ENCODE measurements at places on chromosomes 2 and 18. TPM values are rescaled to one million over a fixed set of nuclear protein-coding genes. Genes with fewer than 3 reads are reported as not detected.

The VSNL1 gene
- total RNA-seq, result 8.7 TPM

The RNF144A gene
- total RNA-seq, result 1.7 TPM

The TMEM247 gene
- total RNA-seq, result not detected

The DAW1 gene
- 0.64 TPM for total RNA-seq

The UGT1A6 gene
- 23.2 TPM for total RNA-seq

The SCTR gene
- total RNA-seq, result not detected

The SERPINB12 gene
- 0.48 TPM for total RNA-seq

The CKAP2L gene
- 0.48 TPM for total RNA-seq

The TMEM131 gene
- 19.8 TPM for total RNA-seq

The KIF5C gene
- total RNA-seq, result not detected

The RAX gene
- not detected for total RNA-seq

The G6PC2 gene
- not detected for total RNA-seq

The ANKRD44 gene
- 0.64 TPM for total RNA-seq

Measured in tracheal epithelial cell (primary cell).